ENCODE measurements at places on chromosomes 3 and 15.

DNA sequence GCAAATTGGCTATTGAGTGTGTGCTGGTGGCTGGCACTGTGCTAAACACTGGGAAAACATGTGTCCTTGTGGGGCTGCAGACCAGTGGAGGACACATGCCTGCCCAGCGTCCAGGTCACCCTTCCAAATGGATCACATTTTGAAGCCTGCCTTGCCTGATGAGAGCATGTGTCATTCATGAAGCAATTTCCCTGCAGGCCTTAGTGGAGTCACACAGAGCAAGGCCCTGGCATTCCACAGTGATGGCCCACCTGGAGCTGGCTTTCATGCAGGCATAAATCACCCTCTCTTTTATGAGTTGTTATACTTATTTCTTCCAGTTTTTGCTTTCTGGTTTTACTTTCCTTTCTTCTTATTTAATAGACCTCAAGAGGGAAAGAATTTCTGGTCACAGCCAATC is 219.5 kb downstream of the EPHB1 start:
- no peak for DNase-seq

DNA sequence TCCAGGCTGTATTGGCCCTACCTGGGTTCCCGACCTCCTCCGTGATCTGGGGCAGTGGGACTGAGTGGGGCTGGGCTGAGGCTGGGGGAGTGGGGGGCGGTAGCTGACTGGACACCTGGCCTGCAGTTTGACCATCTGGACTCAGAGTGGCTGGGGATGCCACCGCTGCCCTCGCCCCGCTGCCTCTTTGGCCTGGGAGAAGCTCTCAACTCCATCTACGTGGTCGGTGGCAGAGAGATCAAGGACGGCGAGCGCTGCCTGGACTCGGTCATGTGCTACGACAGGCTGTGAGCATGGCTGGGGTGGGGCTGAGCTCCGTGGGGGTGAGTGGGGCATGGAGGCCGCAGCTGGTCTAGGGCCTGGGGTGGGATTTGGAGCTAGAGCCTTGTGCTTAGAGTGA is 2.7 kb downstream of the KLHL40 start:
- DNase-seq = peak; percentile 39

DNA sequence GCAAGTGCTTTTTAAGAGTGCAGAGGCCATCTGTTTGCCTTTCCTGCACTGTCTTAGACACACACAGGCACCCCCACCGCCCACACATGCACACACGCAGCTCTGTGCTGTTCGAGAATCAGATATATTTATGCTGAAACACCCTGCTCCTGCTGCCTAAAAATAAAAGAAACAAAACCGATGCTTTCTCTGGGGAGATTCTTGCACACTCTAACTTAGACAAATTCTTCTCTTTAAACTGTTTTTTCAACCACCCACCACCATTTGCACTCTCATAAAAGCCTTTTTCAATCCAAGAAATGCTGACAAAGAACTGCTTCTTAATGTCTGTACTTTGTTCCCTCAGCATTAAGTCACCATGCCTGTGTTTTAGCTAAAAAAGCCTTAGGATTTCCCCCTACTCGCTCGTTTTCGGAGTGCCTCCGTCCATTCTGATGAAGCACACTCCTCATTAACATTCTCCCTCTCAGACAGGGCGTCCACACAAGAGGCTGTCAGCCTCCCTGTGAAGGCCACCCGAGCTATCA is 26.2 kb downstream of the SLC12A8 start:
- no peak for DNase-seq

DNA sequence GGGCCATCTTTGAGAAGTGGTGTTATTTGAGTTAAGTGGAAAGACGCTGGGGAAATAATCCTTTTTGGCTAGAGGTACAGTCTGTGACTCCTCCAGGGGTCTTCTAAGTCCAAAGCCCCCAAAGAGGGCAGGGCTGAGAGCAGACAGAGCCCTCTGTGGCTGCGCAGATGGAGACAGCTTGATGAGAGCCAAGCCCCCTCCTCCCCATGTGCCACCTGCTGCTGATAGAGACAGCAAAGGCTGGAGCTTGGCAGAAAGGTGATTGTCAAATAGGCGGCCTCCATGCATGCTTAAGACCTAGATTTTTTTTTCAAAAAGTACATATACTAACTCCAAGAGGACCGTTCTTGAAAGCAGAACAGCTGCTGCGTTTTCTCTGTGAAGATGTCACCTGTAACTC is 72.4 kb downstream of the CRYGS start:
- no peak for DNase-seq

GRCh38 chr15:98774756-98775497 is 126.6 kb downstream of the IGF1R start:
- no peak for DNase-seq
